Activated CD8-positive, alpha-beta memory T cell treated with anti-CD3 and anti-CD28 coated beads for 1 hour (primary cell): ENCODE measurements at places on chromosomes 16 and 17.

GRCh38 chr16:50901062-50901461, 159.2 kb downstream of the CYLD start:
- no peak for DNase-seq

DNA sequence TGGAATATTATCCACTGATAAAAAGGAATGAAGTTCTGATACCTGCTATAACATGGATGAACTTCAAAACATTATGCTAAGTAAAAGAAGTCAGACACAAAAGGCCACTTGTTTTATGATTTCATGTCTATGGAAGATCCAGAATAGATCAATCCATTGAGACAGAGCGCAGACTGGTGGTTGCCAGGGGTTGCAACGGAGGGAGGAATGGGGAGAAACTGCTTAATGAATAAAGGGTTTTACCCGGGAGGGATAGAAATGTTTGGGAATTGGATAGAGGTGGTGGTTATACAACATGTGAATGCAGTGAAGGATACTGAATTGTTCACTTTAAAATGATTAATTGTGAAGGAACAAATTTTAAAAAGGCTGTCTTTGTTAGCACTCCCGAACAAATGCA, 30.2 kb downstream of the WDR59 start:
- DNase-seq, result no peak

- DNase-seq, result no peak
These were observed 3.9 kb downstream of the CDH11 start for GRCh38 chr16:65117811-65118448.

GRCh38 chr16:56965149-56966092, 3.7 kb downstream of the CETP start:
- DNase-seq, result no peak

DNA sequence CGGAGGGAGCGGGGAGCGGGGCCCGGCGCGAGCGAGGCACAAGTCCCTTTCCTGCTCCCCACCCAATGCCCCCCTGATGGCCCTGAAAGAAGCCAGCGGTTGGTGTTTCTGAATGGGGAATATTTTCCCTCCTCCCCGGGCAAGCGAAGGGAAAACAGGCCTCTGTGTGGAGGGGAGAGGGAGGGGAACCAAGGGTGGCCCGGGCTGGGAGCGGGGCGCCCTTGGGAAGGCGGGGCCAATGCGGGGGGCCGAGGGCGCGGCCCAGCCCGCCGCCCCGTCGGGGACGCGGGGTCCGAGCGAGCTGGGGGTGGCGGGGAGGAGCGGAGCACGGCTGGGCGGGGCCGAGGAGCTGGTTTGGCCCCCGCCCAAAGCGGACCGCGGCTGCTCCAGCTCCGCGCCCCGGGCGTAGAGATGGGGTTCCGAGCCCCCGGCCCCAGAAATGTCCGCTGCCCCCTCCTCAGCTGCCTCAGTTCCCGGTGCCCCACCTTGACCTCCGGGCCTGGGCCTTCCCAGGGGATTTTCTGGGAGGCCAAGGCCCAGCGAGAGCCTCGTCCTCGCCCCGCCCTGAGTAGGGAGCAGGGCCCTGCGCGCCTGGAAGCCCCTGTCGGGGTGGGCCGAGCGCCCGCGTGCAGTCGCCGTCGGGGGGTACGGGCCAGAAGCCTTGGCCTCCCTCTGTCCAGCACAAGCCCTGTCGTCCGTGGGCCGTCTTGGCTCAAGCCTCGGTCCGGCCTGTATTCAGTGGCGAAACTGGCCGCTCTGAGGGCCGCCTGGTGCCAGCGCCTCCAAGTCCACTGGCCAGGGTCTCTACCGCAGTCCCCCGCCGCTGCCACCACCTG, 3.9 kb upstream of the HEXIM1 start:
- DNase-seq, result no peak

DNA sequence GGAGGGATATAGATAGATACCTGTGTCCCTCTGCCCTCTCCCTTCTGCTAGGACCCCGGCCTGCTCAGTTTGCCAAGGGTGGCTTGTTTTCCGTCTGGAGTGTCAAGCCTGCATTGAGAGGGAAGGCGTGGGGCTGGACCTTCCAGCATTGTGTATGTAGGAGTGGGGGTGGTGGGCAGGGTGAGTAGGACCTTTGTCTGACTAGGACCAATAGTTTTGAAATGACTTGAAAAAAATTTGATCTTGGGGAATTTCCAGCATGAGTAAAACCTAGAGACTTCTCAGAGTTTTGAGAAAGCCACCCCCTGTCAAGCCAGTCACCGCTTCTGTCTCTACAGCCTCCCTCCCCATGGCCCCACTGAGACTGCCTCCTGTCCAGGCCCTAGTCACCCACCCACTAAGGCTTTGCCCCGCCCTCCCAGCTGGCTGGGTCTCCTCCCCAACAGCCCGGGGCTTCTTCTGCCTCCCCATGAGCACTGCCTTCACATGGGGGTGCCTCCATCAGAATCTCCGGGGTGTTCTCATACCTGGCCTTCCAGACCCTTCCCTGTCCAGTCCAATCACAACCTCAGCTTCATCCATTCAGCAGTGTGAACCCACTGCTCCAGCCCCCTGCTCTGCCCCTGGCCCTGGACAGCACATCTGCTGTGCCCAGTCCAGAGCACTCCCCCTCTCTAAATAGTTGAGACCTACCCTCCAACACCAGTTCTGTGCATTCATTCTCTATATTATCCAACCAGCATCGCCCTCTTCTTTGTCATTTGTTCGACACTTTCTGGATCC, 207.0 kb downstream of the MSI2 start:
- DNase-seq, result no peak

- DNase-seq, result no peak
These were observed 27.5 kb downstream of the GOSR2 start for GRCh38 chr17:46950342-46950996.

DNA sequence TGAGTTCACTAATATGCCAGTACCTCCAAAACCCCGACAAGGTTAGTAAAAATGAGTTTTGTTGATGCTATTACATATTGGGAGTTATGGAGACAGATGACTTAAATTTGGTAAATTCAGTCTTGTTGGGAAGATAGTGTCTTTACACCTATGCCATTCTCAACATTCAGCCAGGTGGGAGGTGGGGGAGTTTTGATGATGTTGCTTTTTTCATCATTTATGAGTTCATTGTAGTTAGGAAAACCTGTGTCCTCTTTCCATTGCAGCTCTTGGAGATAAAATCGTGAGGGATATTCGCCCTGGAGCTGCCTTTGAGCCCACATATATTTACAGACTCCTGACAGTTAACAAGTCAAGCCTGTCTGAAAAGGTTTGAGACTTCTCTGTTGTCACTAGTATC, 59.9 kb upstream of the CRISPLD2 start:
- no peak for DNase-seq

DNA sequence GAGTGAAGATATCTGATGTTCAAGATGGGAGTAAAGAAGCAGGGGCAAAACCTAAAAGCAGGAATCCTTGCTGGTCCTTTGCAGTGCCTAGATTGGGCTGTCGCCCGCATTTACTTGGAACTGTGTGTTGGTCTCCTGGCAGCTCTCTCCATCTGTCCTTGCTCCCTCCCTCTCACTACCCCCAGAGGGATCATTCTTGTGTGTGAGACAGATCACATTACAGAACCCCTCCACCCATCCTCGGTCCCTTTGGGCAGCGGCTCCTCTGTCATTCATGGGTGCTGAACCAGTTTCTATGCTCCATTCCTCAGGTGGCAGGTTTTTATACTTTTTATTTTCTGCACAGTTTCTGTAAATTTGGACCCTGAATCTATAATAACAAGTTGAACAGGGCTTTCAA, 99.4 kb upstream of the MYOCD start:
- DNase-seq, result no peak

DNA sequence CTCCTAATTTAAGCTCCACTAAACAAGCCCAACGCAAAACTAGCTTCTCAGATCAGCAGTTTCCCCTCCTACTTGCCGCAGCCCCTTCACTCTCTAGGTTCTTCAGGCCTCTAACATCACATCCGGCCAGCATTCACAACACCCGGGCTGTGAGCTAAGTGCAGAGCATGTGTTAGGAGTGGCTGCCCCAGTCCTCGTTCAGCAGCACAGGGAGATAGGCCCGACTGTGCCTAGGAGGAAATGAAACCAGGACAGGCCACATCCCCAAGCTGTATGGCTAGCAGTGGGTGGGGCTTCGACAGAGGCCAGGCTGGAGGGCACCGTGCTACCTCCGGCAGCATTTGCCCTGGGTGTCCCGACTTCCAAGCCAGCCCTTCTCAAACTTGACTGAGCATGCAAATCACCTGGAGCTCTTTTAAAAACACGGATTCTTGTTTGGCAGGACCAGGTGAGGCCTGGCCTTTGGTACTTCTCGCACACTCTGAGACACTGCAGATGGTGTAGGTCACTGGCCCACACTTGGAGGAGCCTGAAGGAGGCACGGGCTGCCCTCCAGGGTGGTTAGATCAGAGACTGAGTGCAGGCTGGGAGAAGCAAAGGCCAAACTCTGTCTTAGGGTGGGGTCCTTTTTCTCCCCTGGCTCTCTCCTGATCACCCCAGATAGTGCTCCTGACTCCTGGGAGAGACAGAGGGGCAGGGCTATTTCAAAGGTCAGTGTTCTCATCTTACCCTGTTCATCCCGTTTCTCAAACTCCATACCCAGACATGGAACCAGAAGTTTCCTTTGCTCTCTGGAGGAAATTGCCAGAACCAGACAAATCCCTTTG, 202.0 kb downstream of the C16orf78 start:
- DNase-seq, result no peak

GRCh38 chr16:11326084-11326736, 19.0 kb upstream of the RMI2 start:
- DNase-seq, result no peak
